ENCODE measurements at places on chromosomes 3 and 15.

DNA sequence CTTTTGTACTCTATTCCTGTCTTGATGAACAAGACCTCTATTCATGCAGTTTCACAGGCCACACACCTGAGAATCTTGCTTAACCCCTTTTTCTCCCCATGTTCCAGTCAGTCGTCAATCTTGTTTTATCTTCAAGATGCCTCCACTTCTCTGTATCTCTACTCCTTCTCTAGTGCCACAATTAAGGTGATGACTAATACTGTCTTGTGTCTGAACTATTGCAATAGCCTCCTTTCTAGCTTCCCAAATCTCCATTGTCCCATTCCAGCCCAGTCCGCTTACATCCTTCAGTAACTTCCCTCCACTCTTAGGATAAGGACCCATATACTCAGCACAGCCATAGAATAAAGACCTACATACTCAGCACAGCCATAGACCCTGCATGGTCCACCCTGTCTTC is 24.7 kb downstream of the CHST14 start:
- DNase-seq, result no peak

GRCh38 chr3:44184319-44184953 is 57.2 kb upstream of the TOPAZ1 start:
- DNase-seq, result no peak

DNA sequence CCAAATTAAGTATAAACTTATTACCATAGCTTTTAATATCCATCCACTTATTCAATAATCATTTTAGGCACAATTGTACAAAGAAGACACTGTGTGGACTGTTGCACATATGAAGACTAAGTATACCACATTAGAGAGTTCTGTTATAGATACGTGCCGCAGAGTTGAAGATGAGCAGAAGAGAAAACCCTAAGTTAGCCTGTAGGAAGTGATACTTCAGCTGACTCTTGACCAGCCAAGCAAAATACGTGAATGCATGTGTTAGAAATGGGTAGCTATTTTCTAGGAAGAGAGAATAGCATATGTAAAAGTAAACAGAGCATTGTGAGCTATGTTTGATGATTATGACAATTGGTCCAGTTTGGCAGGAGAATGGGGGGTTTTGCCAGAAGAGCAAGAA is 272.0 kb upstream of the ATP11B start:
- DNase-seq, result no peak

GRCh38 chr3:11077466-11077865 is 76.8 kb upstream of the HRH1 start:
- DNase-seq, result peak; percentile 76

GRCh38 chr15:29269485-29270168 is at the start of gene NSMCE3:
Gene NSMCE3, minus strand, starts transcription at chr15:29269822. Its CDS starts 117 bp downstream, at chr15:29269705.
- DNase-seq, result peak; percentile 54

DNA sequence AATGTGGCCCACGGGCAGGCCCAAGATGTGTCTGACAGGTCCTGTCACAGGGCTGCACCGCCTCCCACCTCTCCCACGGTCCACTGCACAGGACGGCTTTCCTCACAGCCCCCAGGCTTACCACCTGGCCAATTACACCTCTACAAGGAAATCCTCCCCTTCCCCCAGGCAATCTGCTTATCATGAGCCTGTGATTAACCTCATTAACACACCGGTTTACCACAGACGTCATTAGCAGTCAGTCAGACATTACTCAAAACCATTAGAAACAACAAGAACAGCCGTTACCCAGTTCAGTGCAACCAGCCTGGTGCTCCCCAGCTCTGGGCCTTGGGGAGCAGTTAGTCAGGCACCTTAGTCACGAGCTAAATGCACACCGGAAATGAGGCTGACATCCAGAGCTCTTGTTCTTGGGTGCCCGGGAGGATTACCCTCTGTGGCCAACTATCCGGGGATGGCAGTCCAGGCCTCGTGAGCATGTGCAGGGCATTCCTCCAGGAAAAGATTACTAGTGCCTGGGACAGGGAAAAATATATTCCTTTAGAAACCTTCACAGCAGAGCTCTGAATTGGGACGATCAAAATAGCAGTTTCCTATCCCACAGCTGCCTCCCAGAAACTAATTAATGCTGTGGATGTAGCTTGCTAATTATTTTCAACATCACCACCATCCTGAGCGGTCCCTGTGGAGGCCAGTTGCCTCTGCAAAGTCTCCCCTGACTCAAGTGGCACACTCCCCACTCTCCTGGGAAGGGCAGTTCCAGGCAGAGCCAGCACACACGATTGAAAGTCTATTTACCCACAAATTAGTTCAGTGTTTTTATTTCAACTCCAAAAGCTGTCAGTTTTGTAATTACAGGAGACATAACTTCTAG is 117.4 kb upstream of the ZBED2 start:
- no peak for DNase-seq

GRCh38 chr15:101277943-101278564 is 769 bp upstream of the SELENOS start:
- no peak for DNase-seq

- no peak for DNase-seq
Measured at GRCh38 chr15:80367661-80368060, 36.5 kb upstream of the ARNT2 start.

- no peak for DNase-seq
Measured at GRCh38 chr3:170962411-170962810, 54.0 kb upstream of the EIF5A2 start.

DNA sequence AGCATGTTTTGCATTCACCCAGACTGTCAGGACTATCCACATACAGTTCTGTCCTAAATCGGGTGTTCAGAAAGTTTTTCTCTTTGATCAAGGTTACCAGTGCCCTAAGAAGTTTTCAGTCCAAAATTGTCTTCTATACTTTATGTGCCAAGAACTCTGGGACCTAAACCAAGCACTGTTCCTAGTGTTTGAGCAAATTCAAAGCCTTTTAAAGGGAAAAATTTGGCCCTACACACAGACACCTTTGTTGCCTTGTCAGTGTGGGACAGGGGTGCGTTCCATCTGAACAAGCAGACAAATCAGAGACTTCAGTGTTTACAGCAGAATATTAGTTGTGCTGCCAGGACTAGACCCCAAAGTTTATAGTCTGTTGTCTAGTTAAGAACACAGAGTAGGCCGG is 50.6 kb downstream of the DGKG start:
- DNase-seq, result no peak

- no peak for DNase-seq
Measured at GRCh38 chr3:134378384-134378783, 4.1 kb upstream of the AMOTL2 start.

DNA sequence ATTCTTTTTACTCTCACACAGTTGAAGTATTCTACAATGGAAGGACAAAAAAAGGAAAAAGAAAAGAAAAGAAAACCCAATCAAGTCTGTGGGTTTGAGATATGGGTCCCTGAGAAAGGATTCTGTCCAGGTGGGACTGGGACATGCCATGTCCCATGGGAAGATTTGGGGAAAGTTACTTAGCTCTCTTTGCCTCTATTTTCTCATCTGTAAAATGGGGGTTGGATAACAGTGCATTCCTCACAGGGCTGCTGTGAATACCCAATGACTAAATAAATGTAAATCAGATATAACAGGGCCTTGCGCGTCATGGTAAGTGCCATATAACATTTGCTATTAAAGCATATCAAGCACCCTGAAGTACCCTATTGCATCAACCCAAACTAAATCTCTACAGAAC is 105.7 kb downstream of the CPN2 start:
- no peak for DNase-seq

DNA sequence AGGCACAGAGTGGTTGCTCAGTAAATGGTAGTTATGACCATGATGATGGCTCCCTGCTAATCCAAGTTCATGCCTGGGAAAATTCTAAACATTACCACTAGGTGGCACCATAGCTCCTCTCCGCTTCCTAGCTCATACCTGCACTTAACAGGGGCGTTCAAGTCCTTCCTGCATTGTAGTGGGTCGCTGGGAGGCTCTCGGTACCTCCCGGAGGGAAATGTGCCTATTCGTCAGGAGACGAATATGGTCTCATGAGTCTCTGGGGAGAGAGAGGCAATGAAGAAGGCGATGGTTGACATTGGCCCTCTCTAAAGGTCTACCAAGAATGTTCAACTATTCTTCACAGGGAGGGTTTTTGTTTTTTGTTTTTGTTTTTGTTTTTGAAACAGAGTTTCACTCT is 10.9 kb downstream of the MESP1 start:
- no peak for DNase-seq

DNA sequence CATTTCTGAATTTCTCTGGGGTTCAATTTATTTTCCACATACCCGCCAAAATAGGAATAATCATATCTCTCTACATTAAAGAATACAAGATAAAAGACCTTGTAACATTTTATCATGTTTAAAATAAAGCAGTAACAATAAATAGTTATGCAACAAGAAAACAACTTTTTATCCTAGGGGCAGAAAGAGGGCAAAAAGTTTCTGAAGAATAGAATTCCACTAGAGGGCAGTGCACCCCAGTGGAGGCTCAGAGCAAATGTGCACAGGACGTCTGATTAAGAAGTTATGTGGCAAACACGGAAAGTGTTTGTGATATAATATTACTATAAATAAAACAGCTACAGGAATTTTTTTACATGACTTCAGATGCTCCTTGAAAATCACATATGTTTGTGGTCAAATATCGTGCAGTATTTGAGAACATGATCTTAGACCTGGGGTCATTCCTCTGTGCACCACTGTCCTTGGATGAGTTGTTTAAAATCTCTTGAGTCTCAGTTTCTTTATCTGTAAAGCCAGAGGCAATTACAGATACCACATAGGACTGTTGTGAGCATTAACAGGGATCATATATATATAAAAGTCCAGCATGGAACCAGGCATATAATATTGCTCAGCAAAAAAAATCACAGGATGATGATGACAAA is 13.2 kb upstream of the PIK3R4 start:
- peak; percentile 16 for DNase-seq
